ENCODE measurements at places on chromosomes 13 and 19. TPM values are rescaled to one million over a fixed set of nuclear protein-coding genes. Genes with fewer than 3 reads are reported as not detected.

- no peak for DNase-seq
Observed at GRCh38 chr19:14409146-14410023, 9.8 kb downstream of the DDX39A start.

DNA sequence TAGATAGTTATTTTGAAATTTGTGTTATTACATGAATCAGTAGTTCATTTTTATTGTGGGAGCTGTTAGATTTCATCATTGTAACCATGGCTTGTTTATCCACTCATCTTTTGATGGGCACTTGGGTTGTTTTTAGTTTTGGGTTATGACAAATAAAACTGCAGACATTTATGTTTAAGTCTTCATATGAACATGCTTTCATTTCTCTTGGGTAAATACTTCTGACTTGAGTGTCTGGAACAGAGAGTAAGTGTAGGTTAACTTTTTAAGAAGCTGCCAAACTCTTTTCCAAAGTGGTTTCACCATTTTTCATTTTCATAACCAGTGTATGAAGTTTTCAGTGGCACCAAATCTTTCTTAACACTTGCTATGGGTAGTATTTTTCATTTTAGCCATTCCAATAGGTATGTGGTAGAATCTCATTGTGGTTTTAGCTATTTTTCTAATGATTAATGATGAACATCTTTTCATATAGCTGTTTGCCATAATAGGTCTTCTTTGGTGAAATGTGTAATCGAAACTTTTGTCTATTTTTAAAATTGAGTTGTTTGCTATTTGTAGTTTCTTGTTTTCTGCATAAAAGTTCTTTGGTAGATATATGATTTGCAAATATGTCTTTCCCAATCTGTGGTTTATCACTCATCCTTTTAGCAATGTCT lies 17.9 kb downstream of the SLAIN1 start:
- no peak for DNase-seq

The ZNF506 gene
- 98.7 TPM for total RNA-seq

The ZIK1 gene
- total RNA-seq = 24.9 TPM

DNA sequence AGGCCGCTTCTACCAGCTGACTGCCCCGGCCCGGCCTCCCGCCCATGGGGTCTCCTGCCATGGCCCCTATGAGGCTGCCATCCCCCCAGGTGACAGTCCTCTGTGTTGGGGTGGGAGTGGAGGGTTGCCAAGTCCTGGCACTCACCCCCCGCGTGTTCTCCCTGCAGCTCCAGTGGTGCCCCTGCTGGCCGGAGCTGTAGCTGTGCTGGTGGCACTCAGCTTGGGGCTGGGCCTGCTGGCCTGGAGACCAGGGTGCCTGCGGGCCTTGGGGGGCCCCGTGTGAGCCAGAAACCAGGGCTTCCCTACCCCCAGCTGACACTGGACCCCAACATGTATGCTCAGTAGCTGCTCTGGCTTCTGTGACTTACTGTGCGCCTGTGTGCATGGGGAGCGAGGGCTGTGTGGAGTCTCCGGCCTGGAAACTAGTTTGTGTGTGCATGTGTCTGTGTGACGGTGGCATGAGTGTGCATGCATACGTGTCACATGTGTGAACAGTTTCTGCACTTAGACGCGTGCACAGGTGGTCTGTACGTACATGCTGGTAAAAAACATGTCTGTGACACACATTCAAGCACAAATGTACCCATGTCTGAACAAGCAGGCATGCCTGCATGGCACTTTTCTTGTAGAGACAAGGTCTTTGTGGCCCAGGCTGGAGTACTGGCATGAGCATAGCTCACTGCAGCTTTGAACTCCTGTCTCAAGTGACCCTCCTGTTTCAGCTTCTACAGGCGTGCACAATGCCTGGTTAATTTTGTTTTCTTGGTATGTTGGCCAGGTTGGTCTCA lies 4.9 kb downstream of the ACP4 start:
- peak; percentile 10 for DNase-seq

- no peak for DNase-seq
Observed at GRCh38 chr13:30719525-30719914, 15.8 kb upstream of the ALOX5AP start.

DNA sequence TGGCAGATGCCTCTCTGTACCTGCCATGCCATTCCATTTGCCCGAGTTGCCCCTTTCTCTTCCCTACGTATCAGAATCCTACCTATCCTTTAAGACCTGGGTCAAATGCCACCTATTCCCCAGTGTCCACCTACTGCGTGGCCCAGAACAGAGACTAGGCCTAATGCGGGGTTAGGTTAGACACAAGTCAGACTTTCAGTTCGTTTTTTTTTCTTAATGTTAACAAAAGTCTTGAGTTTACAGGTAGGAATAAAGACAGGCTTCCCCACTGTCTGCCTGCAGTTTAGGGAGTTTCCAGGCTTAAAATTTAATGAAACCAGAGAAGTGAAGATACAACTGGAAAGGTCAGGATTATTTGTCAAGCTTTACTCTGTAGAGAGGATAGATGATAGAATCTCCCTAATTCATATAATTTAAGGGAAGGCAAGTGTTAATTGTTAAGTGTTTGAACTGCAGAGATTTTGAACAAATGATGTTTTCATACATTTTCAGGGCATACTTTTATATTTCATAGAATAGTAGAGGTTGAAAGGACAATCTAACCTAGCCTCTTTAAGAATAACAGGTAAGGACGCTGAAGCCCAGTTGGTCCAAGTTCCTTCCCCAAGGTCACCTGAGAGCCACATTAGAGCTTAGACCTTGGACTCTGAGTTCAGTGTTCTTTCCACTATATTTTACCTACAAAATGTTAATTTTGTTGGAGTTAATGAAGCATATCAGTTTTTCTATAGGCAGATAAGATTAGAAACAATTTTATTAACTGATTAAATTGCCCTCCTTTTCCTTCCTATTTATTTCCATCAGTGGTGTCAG lies 35.8 kb downstream of the FRY start:
- DNase-seq = no peak

- DNase-seq = no peak
Observed at GRCh38 chr19:7519361-7520130, 2.9 kb upstream of the MCOLN1 start.

The ICAM5 gene
- not detected for total RNA-seq

The GAMT gene
- total RNA-seq = 14.0 TPM

DNA sequence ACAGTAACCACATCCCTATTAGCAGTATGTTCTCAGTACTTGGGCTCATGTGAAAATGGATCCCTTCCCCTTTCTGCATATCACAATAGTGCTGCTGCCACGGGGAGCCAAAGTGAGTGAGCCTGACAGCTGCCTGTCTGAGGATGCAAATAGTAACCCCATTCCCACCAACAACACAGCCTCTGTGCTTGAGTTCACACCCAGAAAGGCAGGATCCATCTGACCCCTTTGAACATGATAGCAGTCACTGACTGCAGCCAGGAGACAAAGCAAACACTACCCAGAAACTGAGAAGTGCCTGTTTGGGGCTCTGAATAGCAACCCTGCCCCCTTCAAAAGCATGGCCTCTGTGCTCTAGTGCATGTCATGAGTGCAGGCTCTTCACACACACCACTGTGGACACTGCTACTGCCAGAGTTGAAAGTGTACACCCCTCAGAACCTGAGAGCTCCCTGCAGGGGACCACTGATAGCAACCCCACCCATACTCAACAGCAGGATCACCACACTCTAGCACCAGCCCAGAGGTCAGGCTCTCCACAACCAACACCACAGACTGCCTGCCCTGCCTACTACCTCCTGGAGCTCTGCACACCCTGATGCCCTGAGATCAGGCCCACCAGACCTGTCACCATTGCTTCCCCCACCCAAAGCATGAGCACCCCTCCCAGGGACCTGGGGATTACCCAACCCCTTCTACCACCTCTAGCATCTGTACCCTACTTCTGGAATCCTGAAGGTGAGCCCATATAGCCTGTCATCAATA lies 1563.5 kb upstream of the PRR20A start:
- DNase-seq = no peak

The IFNL1 gene
- total RNA-seq = not detected

- no peak for DNase-seq
Observed at GRCh38 chr13:81393721-81394120, 1052.8 kb upstream of the SPRY2 start.

DNA sequence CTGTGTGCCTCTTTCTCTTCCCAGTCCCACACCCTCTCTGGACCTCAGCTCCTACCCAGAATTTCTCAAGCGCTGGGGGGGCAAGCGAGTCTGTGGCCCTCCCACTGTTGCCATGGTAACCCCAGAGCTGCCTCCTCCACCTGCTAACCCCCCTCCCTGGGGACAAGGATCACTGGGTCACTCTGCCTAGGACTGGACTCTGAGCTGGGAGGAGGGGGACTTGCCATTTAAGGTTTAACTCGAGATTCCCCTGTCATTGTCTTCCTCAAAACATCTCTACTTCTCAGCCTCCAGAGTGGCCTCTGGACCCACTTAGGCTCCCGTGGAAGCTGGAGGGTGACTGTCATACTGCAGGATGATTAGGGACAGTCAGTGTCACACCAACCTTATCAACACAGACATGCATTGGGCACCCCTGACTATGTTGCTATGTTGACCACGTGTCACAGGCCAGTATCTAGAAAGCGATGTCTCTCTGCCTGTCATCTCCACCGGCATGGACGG lies 2.2 kb downstream of the PALM3 start:
- no peak for DNase-seq

DNA sequence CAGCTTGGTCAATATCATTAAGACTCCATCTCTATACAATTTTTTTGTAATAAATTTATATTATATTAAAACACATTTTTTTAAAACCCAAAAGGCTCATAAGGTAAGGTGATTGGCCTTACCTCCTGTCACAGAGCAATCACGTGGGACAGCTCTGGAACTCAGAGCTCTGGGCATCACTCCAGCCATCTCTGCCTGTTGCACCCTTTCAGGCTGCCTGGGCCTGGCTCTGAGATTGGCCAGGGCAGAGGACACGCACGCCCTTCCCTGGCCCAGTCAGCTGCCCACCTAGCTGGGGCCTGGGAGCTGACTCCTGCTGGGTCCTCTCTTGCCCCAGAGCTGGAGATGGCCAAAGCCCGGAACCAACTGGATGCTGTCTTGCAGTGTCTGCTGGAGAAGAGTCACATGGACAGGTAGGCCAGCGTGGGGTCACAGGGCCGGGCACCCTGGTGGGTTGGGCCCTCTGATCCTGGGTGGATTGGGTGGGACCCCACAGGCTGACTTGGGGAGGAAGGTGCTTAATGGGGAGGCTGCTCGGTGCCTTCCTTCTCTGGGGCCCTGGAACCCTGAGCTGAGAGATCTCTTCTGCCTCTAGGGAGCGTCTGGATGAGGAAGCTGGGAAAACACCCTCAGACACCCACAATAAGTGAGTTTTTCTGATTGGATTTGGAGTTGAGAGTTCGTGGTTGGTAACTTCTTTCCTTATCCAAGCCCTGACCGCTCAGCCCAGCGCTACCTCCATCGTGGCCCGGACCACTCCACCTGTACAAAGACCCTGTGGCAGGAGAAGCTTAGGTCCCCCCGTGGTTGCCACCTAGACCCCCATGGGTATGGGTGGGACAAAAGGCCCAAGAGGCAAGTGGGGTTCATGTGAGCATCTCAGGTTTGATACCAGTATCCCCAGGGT lies 3.7 kb downstream of the LIN37 start:
- no peak for DNase-seq

DNA sequence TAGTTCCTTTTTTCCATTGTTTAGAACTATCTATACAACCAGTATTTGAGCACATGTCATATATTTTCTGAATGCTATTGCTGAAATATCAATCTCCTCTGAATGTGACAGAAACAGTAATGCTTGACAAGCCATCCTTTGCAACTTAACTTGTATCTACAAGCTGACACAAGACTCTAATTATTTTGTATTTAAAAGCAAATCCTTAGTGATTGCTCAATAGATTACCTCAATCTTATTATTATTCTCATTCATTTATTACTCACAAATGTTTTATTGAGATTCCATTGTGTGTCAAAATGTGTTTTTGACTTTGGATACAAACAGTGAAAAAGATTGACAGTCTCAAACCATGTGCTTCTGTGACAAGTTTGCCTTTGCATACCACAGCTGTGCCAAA lies 787.8 kb upstream of the PRR20A start:
- DNase-seq = no peak

GRCh38 chr19:1018932-1019615 lies 1.8 kb downstream of the TMEM259 start:
- no peak for DNase-seq

- DNase-seq = no peak
Observed at GRCh38 chr19:21498651-21499050, 6.8 kb upstream of the ZNF429 start.

- DNase-seq = no peak
Observed at GRCh38 chr13:101846701-101847100, 394.2 kb downstream of the ITGBL1 start.

GRCh38 chr19:58001895-58002369 lies 688 bp downstream of the ZNF606 start:
- DNase-seq = peak; percentile 20

DNA sequence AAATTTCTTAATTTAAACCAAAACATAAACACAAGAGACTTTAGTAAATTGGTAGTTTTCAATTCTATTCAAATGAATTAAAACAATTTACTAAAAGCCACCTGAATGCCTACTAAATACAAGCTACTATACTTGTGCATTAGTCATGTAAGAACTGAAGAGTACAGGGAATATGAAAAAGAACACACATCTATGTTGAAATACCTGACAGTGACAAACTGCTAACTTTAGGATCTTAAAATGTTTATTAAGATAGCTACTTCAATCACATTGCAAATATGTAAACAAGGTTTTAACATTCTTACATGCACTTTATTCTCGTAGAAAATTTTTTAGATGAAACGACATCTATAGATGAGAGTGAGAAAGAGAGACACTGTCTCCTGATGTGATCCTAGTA lies 4.1 kb downstream of the SPRYD7 start:
- no peak for DNase-seq

GRCh38 chr13:39955560-39955959 lies 300.1 kb downstream of the COG6 start:
- DNase-seq = no peak

DNA sequence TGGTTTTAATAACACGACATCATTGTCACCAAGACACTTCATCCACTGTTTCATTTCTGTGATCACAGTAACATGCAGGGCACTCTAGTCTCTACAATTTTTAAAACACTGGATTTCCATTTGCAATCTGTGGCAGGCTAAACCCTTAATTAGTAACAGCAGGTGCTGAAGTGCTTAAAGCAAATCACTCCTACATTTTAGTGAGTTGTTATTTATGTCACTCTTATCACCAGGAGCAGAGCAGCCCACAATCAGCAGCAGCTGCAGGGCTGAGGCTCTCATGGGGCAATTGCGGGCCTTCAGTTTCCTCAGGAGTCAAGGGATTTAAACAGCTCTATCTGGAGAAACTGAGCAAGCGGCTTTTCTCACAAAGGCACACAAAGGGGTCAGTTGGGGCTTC lies 1.6 kb downstream of the SOHLH2 start:
- DNase-seq = no peak

The KLK13 gene
- not detected for total RNA-seq
